ENCODE measurements at places on chromosomes 6 and 20.

GRCh38 chr6:792662-793061 is 99.7 kb upstream of the EXOC2 start:
- no peak for DNase-seq

DNA sequence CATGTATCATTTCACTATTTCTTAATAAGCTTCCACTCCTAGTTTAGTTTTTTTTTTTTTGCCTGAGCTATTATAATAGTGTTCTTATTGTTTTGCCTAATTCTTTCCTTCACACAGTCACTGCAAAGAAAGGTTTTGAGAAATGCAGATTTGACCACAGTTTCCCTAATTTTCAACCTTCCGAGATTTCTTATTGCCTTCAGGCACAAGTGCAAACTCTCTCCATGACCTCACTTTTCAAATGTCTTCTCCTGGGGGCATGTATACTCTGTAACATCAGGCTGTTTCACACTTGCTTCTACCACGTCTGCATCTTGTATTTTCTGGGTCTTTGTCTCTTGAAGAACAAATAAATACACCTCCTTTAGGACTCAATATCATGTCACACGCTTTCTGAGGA is 339.0 kb upstream of the CITED2 start:
- no peak for DNase-seq

GRCh38 chr6:19312241-19312978 is 524.8 kb upstream of the ID4 start:
- DNase-seq, result no peak

- no peak for DNase-seq
Measured at GRCh38 chr6:170489836-170490235, 63.3 kb downstream of the PSMB1 start.

- no peak for DNase-seq
Measured at GRCh38 chr6:159309723-159310122, 140.5 kb downstream of the FNDC1 start.

DNA sequence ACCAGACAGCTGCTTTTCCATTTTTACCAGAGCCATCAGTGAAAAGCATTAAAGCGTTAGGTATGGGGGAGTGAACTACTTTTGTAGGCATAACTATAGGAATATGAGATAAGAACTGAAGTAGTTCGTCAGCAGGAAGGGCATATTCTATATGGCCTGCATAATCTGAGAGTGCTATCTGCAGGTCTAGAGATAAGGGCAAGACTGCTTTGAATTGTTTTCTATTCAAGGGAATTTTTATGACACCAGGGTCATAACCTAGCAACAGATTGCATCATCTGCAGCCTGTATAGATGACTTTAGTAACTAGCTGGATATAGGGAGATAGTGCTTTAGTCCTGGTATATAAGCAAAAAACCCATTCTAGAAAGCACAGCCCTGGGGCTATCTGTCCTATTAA is 437.3 kb upstream of the HTR1E start:
- no peak for DNase-seq

GRCh38 chr6:4280031-4280430 is 144.7 kb upstream of the ECI2 start:
- no peak for DNase-seq

GRCh38 chr6:141657812-141658211 is 474.9 kb upstream of the GJE1 start:
- no peak for DNase-seq

- no peak for DNase-seq
Measured at GRCh38 chr20:3919352-3919751, 30.2 kb downstream of the PANK2 start.

DNA sequence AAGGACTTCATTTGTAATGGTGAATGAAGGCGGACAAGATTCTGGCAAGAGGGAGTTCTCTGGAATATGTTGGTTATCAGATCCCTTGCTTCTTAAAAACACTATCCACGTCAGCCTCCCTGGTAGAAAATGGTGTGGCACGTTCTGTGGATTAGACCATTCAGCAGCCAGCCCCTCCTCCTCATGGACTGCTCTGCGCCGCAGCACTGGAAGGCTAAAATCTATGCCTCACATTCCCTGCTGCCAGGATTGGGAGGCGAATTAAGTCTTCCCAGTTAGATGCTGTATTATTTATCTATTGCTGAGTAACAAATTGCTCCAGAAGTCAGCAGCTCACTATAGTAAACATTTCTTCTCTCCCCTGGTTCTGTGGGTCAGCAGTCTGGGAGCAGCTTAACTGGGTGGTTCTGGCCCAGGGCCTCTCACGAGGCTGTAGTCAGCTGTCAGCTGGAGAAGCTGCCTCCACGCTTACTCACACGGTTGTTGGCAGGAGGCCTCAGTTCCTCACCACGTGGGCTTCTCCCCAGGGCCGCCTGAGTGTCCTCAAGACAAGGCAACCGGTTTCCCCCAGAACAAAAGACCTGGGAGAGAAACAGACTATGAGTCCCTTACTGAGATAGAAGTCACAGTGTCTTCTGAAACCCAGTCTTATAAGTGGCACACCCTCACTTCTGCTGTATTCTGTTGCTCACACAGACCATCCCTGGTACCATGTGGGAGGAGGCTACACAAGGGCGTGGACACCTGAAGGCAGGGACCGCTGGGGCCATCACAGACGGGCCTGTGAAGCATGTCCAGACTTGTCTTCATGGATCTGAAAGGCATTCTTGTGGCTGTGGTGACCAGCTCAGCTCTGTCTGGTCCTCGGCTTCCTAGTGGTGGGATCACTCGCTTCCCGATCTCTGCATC is 101.0 kb downstream of the NRN1 start:
- no peak for DNase-seq

- DNase-seq, result no peak
Measured at GRCh38 chr20:24743641-24744040, 205.4 kb upstream of the CST7 start.

DNA sequence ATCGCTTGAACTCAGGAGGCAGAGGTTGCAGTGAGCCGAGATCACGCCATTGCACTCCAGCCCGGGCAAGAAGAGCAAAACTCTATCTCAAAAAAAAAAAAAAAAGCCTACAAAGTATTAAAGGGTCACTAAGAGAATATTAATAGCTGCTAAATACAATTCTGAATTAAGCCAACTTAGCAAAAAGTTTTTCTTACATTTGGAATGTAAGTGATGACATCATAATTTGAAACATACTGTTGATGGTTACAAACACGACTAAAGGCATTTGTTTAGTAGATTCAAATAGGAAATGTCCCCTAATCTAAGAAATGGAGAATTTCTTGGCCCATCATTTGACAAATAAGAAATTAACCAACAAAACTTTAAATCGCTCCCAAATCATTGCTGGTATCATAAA is 282.8 kb downstream of the RNGTT start:
- DNase-seq, result no peak

GRCh38 chr6:64083261-64083660 is 447.7 kb downstream of the PHF3 start:
- no peak for DNase-seq

GRCh38 chr20:18254615-18255014 is 33.7 kb upstream of the ZNF133 start:
- DNase-seq, result no peak

- peak; percentile 5 for DNase-seq
Measured at GRCh38 chr6:26087284-26088115, at the start of gene HFE. HFE (plus strand) TSS chr6:26087429; CDS start chr6:26087441, 12 bp downstream.

DNA sequence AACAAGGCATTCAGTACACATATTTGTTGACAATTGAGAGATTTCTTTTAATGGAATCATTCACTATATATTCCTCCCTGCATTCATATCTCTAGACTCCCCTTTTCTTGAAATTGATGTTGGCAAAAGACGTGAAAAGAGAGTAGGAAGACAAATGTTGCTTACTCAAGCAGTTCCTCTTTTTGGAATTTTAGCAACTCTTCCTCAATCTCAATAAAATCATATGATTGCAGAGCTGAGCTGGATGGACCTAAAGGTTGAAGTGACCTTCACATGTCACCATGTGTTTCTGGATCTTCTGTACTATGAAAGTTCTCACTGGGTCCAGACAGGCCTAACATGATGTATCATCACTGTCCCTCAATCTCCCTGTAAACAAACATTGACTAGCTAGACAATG is 18.6 kb downstream of the ADGRF1 start:
- DNase-seq, result no peak
